ENCODE measurements at places on chromosomes 6 and 20. TPM values are rescaled to one million over a fixed set of nuclear protein-coding genes. Genes with fewer than 3 reads are reported as not detected.

TCP11 gene
- total RNA-seq = 0.37 TPM

AFDN gene
- 177 TPM for total RNA-seq

KCNG1 gene
- 5.6 TPM for total RNA-seq

RSPO3 gene
- 4.9 TPM for total RNA-seq

HRH3 gene
- 0.16 TPM for total RNA-seq

HCK gene
- total RNA-seq = 8.3 TPM

RAB32 gene
- total RNA-seq = 30.6 TPM

HLA-DMA gene
- 8.9 TPM for total RNA-seq

MTFR2 gene
- 1.6 TPM for total RNA-seq

PACSIN1 gene
- 0.32 TPM for total RNA-seq

NHLRC1 gene
- 2.4 TPM for total RNA-seq

BCLAF1 gene
- 253 TPM for total RNA-seq

SLC22A3 gene
- total RNA-seq = 11.0 TPM

FABP7 gene
- total RNA-seq = 0.63 TPM

FOXF2 gene
- 6.6 TPM for total RNA-seq

NHSL1 gene
- 19.5 TPM for total RNA-seq

SAMD3 gene
- total RNA-seq = 6.3 TPM

IRAK1BP1 gene
- 25.4 TPM for total RNA-seq

PET117 gene
- 6.8 TPM for total RNA-seq

CD109 gene
- 34.9 TPM for total RNA-seq

FUT9 gene
- 8.8 TPM for total RNA-seq

CDSN gene
- total RNA-seq = not detected

ELOVL2 gene
- 6.2 TPM for total RNA-seq

RBM24 gene
- total RNA-seq = 18.1 TPM

SRXN1 gene
- total RNA-seq = 11.9 TPM

GSTA2 gene
- not detected for total RNA-seq
